ENCODE measurements at places on chromosomes 1 and 21. TPM values are rescaled to one million over a fixed set of nuclear protein-coding genes. Genes with fewer than 3 reads are reported as not detected.

DNA sequence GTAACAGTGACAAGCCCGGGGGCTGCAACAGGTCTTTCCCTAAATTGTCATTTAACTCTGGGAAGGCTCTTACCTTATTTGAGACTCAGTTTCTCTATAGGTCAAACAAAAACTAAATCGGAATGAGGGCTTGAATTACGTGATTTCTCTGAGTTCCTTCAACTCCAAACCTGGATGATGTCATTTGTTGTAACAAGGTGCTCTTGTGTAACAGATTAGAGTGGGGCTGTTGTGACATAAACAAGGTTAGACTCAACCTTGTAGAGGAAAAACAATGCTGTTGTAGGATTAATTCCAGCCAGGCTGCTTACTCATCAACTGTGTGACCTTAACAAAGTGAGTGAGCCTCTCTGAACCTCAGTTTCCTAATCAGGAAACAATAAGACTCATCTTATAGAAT is 74.4 kb downstream of the SUSD4 start:
- no peak for DNase-seq

GRCh38 chr1:972726-973458 is 6.6 kb downstream of the PLEKHN1 start:
- DNase-seq: no peak

- DNase-seq: no peak
Observed at GRCh38 chr1:219871427-219872057, 56.8 kb downstream of the SLC30A10 start.

DNA sequence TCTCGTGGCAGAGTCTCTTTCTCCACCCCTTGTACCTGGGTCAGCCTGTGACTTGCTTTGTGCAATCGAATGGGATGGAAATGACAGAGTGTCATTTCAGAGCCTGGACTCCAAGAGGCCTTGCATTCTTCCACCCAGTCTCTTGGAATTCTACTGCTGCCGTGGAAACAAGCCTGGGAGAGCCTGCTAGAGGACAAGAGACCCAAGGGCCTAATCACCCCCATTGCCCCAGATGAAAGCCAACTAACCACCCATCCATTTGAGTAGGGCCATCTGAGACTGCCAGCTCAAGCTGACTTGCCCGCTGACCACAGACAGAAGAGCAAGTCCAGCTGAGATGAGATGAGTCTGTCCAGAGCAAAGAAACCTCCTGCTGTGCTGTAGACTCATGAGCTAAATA is 201.6 kb downstream of the PTPRU start:
- no peak for DNase-seq

DNA sequence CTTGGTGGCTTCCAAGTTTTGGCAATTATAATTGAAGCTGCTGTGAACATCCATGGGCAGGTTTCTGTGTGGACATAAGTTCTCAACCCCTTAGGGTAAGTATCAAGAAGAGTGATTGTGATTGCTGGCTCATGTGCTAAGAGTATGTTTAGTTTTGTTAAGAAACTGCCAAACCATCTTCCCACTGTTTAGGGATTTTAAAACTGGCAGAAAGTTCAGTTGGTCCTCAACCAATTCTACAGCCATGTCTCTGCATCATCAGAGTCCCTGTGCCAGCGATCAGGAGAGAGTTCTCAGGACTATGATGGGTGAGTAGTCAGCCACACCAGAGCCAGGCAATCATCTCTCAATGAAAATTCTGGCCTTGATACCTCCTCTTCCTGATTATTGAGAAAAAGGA is 193.8 kb downstream of the ZC3H11B start:
- DNase-seq: no peak

DNA sequence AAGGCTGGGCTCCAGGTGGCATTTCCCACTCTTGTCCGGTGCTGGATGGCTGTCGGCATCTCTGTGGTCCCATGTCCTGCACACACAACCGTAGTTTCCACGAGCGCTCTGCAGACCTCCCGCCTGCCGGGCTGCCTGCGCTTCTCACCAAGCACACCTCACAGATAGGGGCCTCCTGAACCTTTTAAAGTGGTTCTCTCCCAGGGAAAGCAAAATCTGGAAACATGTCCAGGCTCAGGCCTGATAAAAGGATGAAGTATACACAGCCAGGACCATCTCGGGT is 46.2 kb downstream of the CAPN9 start:
- no peak for DNase-seq

CYP4Z1 gene
- total RNA-seq: not detected

MFAP2 gene
- total RNA-seq: not detected

Measured in Caki2 (cell line).